Activated naive CD4-positive, alpha-beta T cell treated with anti-CD3 and anti-CD28 coated beads, Interleukin-2, amount 50 U/mL, for 16 hours (primary cell): ENCODE measurements at places on chromosomes 13 and 19.

- no peak for DNase-seq
These were observed 58.2 kb upstream of the USE1 start for GRCh38 chr19:17156947-17157302.

- no peak for DNase-seq
These were observed 906 bp upstream of the CYP4F11 start for GRCh38 chr19:15935167-15935702.

GRCh38 chr19:4233282-4233853 lies 4.0 kb downstream of the EBI3 start:
- DNase-seq, result peak; percentile 71

DNA sequence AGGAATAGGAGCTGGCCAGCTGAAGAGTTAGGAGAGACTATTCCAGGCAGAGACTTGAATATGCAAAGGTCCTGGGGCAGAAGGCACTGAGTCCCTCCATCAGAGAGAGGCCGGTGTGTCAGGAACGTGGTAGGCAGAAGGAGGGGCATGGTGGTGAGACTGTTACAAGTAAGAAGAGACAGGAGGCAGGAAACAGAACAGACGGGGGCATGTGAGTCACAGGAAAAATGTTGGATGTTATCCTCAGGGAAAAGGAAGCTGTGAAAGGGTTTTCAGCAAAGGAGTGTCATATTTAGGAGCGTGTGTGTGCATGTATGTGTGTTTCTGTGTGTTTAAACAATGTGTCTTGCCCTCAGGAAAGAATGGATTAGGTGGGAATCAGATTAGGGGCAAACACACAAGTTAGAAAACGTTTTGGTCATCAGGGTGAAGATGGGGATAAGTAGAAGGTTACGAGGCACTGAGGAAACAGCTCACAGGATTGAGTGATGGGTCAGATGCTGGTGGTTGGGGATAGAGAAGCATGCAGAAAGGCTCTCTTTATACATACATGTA lies 1.1 kb downstream of the EDDM13 start:
- DNase-seq, result no peak

- DNase-seq, result no peak
These were observed 68.3 kb downstream of the SLC6A16 start for GRCh38 chr19:49256691-49257090.

GRCh38 chr19:44737238-44738071 lies 11.1 kb upstream of the BCL3 start:
- DNase-seq, result no peak

DNA sequence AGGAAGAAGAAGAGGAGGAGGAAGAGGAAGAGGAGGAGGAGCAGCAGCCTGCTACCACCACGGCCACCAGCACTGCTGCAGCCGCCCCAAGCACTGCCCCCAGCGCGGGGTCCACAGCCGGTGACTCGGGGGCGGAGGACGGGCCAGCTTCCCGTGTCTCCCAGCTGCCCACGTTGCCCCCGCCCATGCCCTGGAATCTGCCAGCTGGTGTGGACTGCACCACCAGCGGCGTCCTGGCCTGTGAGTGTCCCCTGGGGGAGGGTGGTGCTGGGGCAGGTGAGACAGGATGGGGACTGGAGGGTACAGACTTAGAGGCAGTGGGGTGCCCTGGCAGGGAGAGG lies 11.4 kb downstream of the SCAF1 start:
- DNase-seq, result no peak

- no peak for DNase-seq
These were observed 403.3 kb downstream of the LIG4 start for GRCh38 chr13:107812014-107812412.

DNA sequence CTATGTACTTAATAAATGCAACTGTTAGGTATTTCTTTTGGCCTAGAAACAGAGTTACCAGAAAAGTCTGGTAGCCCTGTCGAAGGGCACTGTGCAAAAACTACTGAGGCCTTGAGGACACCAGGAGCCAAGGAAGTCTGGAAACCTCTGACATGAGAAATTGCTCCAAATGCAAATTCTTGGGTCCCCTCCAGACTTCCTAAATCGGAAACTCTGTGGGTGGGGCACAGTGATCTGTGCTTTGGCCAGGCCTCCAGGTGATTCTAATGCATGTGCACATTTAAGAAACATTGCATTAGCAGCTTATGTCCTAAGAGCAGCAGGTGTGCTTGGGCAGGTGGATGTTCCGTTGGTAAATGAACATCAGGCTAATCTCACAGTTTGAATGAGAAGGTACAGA lies 50.0 kb downstream of the STARD13 start:
- DNase-seq, result no peak
